Fibroblast of lung (primary cell): ENCODE measurements at places on chromosomes 13 and 19. TPM values are rescaled to one million over a fixed set of nuclear protein-coding genes. Genes with fewer than 3 reads are reported as not detected.
A peak's percentile ranks its signal among the peaks of the same experiment; 100 is the strongest.

DNA sequence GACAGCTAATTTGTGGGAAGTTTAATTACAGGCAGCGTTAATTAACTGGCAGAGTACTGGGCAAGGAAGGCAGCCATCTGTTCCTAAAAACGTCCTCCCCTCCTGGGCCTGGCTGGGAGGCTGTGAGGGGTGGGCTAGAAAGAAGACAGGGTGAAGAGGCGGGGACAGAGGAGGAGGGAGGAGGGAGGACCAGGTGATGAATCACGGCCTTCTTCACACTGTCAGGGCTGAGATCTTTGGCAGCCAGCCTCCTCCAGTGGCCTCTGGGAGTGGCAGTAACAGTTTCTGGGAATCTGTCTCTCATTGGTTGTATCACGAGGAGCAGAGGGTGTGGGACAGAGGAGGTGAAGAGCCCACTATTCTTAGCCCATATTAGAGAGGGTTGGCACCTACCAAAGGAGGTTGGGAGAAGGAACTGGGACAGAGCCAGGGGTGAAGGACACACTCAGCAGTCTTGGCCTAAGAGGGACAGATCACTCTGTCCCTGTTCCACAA, 9.6 kb upstream of the ZNRF4 start:
- no peaks in the 10 kb centered on the region for H3K4me1 ChIP-seq
- H3K4me3 ChIP-seq, result no peak overlapping the region
- peak; percentile 43 for DNase-seq
- H3K36me3 ChIP-seq, result no peaks in the 10 kb centered on the region
- no peaks in the 10 kb centered on the region for H3K27me3 ChIP-seq

- no peaks in the 10 kb centered on the region for H3K27me3 ChIP-seq
- no peaks in the 10 kb centered on the region for H3K4me1 ChIP-seq
- H3K4me3 ChIP-seq, result no peak overlapping the region
- no peak overlapping the region for H3K27ac ChIP-seq
Measured at GRCh38 chr13:95834134-95834765, 157.3 kb downstream of the DNAJC3 start.

The KMT2B gene
- total RNA-seq, result 3.9 and 5.4 TPM in 2 replicates

DNA sequence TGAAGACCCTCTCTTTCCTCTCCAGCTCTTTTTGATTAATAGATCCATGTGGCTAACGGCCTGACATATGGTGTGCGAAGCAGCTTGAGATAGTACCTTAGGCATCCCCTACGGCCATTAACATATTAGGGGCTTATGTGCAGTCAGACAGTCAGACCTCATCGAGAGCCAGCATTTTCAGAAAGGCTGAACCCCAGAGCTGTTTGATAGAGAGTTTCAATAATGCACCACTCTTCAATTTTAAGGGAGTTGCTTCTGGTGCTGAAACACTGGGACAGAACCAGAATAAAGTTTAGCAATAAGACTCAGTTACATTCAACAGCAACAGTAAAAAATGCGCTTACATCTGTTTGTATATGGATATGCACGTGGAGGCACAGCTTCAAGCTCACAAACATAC, 10.8 kb downstream of the POU4F1 start:
- H3K27me3 ChIP-seq, result peaks cover 46% of the 10 kb centered on the region
- H3K36me3 ChIP-seq, result no peaks in the 10 kb centered on the region
- no peak overlapping the region for H3K4me3 ChIP-seq
- DNase-seq, result no peak
- no peaks in the 10 kb centered on the region for H3K4me1 ChIP-seq
- no peak overlapping the region for H3K27ac ChIP-seq

The COG6 gene
- 24.4 and 28.9 TPM in 2 replicates for total RNA-seq

The RFPL4AL1 gene
- not detected in 2 replicates for total RNA-seq

GRCh38 chr19:9058905-9059667, 27.8 kb upstream of the OR1M1 start:
- H3K36me3 ChIP-seq, result no peaks in the 10 kb centered on the region
- DNase-seq, result no peak
- H3K27ac ChIP-seq, result no peak overlapping the region
- H3K4me1 ChIP-seq, result no peaks in the 10 kb centered on the region

DNA sequence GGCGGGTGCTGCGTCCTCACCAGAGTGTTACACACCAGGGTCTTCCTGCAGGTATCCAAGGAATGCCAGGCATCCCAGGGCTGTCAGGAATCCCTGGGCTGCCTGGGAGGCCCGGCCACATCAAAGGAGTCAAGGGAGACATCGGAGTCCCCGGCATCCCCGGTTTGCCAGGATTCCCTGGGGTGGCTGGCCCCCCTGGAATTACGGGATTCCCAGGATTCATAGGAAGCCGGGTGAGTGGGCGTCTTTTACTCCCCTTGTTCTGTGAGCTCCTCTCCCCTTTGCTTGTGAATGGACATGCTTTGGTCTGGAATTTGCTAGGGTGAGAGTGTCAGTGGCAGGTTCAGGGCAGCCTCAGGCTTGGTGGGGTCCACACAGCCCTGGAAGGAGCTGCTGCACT, 75.9 kb downstream of the RAB20 start:
- H3K36me3 ChIP-seq, result peaks cover 13% of the 10 kb centered on the region
- no peaks in the 10 kb centered on the region for H3K4me1 ChIP-seq
- no peak overlapping the region for H3K4me3 ChIP-seq
- no peaks in the 10 kb centered on the region for H3K27me3 ChIP-seq
- no peak overlapping the region for H3K27ac ChIP-seq

DNA sequence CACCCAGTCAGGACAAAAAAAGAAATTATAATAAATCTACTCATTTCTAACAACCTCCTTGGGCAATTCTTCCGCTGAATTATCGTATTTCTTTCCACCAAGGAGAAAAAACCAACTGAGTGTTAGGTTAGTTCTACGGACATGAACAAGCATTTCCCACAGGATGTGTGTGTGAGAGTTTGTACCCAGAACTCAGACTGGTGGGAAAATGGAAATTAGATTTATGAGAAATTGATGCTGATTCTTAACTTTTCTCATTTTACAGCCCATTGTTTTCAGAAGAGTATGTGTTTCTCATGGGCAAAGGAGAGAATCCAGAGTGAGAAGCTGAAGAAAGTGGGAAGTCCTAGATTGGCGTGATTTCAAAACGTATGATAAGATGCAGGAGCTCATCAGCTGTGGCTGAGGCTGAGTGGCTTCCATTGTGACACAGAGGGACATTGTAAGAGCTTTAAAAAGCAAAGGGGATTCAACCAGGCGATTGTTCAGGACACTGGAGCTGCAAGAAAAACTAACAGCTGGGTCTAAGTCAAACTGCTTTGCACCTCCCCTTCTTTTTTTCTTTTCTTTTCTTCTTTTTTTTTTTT, 184.7 kb upstream of the ARGLU1 start:
- H3K27ac ChIP-seq, result no peak overlapping the region
- no peak for DNase-seq
- H3K4me1 ChIP-seq, result no peaks in the 10 kb centered on the region
- H3K27me3 ChIP-seq, result no peaks in the 10 kb centered on the region
- H3K4me3 ChIP-seq, result no peak overlapping the region
- H3K36me3 ChIP-seq, result no peaks in the 10 kb centered on the region
